ENCODE measurements at places on chromosomes 11 and 22.

DNA sequence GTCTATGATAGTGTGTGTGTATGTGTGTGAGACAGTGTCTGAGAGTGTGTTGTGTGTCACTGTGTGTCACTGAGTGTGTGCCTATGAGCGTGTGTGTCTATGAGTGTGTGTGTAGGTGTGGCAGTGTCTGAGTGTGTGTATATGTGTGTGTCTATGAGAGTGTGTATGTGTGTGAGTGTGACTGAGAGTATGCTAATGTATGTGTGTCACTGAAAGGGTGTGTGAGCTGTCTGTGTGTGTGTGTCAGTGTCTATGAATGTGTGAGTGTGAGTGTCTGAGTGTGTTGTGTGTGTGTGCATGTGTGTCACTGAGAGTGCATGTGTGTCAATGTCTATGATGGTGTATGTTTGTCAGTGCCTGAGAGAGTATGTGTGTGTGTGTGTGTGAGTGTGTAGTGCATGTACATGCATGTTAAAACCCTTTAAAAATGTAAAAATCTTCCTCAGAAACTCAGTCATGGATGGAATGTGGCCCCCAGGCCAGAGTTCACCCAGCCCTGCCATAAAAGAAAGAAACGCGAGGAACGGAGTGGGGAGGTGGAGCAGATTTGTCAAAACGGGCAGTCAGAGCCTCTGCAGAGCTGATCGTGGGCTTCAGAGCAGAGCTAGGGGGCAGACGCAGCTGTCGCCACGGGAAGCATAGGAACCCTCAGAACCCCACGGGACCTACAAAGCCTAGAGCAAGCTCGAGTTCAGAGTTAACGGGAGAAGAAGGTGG is 218.8 kb downstream of the CTTN start:
- no peak for DNase-seq

GRCh38 chr11:127531167-127531566 is 530.6 kb upstream of the KIRREL3 start:
- DNase-seq: no peak

GRCh38 chr22:23020659-23021293 is 49.5 kb upstream of the GNAZ start:
- no peak for DNase-seq

DNA sequence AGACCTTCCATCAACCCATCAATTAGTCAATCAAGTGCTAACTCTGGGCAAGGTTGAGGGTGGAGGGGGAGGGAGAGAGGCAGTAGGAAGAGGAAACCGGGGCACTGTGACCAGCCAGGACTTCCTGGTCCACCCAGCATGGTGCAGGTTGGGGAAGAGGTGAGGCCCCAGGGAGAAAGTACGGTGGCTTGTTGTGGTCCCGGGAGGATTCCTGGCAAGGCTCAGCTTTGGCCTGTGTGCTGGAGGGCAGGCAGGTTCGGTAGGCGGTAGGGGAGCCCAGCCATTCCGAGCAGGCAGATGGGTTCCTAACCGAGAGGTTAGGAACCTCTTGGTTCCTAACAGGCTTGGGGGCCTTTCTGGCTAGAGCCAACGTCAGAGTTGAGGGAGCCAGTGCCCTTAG is 10.8 kb downstream of the ST14 start:
- DNase-seq: no peak

DNA sequence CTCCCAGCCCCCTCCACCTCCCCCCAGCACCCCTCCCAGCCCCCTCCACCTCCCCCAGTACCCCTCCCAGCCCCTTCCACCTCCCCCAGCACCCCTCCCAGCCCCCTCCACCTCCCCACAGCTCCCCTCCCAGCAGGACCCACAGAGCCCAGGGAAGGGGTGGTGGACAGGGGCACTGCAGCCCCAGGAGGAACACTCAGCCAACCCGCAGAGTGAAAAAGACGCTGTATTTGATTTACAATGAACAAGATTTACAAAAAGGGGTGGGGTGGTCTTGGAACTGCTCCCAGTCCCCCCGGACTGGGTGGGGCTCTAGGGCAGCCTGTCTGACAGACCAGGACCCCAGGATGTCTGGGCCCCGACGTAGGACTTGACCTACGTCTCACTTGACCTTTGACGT is 4.6 kb upstream of the MAPK11 start:
- DNase-seq: no peak

- DNase-seq: no peak
These were observed 50.2 kb downstream of the MIAT start for GRCh38 chr22:26707581-26707980.

GRCh38 chr11:61635787-61636186 is 44.4 kb upstream of the DAGLA start:
- DNase-seq: no peak

GRCh38 chr11:17771415-17771814 is 36.8 kb downstream of the KCNC1 start:
- DNase-seq: no peak

DNA sequence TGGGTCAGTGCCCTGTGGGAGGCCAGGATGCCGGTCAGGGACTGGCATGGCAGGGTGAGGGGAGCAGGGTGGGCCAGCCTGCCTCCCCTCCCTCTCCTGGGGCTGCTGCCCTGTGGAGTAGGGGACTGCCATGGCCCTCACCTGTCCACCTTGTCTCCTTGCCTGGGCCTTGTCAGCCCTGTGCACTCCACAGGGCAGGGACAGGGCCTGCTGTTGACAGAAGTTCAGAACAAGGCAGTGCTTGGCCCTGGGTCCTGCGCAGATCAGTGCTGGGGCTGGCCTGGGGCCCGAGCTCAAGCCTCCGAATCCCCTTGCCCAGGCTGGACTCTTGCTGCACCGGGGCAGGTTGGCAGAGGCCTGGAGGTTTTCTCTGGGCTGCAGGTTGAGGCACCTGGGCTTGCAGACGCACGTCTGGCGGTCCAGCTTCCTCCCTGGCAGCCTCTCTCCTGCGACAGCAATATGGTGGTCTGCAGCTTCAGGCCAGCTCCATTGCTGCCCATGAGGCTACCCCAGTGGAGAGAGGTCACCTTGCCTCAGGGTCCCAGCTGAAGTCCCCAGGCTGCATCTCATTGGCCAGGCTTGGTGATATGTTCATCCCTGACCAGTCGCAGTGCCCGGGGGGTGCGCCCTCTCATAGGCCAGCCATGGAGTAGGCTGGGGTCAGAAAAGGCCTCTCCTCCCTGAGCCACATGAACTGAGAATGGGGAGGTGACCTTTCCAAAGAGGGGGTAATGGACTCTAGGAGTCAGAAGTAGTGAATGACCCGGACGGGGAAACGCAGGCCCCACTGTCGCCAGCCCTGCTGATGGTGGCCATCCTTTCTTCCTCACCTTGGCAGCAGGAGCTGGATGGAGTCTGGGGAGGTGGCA is 21.5 kb upstream of the CHKA start:
- DNase-seq: no peak

GRCh38 chr11:131977231-131977630 is 606.8 kb downstream of the NTM start:
- DNase-seq: no peak

GRCh38 chr11:125603207-125603606 is 10.6 kb downstream of the STT3A start:
- DNase-seq: no peak

DNA sequence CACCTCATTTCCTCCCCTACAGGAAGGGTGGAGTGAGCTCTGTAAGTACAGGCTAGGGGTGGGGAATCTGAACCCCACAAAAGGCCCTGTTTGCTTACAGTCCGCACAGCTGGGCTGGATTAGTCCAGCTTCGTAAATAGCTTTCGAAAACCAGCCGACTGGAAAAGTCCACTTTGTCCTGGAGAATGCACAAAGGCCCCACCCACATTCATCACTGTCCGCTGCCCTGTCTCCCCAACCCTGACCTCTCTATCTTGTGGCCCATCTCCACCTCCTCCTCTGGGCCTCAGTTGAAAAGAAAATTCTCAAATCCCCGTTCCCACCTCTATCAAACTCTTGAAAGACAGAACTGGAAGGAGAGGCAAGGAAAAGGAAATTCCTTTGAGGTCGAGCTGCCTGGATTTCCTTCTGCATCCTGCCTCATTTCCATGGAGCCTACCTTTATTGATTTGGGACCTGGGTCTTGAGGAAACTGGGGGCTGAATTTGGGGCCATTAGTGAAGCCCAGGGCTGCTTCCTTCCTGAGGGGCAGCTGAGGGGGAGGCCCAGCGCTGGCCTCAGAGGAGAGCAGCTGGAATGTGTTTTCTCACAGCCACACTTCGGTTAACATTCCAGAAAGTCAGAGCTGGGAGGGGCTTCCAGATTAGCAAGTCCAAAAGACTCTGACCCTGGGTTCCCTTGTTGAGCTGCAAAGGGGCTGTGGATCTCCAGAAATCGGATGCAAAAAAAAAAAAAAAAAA is 147.6 kb downstream of the FBXO7 start:
- DNase-seq: no peak

- DNase-seq: no peak
These were observed 312.2 kb upstream of the C11orf87 start for GRCh38 chr11:109109571-109110315.

GRCh38 chr22:41410311-41410751 is 28.6 kb downstream of the TEF start:
- no peak for DNase-seq

GRCh38 chr22:38709306-38709705 is 3.6 kb downstream of the GTPBP1 start:
- DNase-seq: no peak

DNA sequence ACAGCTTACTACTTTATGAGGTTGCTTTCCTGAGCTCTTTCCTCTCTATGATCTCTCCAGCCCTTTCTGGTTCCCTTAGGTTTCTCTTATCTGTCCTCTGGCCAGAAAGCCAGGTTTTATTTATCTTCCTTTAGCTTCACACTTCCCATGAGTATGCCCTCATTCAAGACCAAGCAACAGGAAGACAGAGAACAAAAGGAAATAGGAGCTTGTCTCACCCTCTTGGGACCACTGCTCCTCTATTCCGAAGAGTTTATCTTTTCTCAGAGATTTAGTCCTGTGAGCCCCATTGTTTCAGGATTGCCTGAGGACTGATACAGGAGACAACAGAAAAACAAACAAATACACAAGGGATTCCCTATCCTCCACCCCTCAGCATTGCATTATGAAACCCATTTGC is 62.4 kb upstream of the CCDC179 start:
- no peak for DNase-seq

DNA sequence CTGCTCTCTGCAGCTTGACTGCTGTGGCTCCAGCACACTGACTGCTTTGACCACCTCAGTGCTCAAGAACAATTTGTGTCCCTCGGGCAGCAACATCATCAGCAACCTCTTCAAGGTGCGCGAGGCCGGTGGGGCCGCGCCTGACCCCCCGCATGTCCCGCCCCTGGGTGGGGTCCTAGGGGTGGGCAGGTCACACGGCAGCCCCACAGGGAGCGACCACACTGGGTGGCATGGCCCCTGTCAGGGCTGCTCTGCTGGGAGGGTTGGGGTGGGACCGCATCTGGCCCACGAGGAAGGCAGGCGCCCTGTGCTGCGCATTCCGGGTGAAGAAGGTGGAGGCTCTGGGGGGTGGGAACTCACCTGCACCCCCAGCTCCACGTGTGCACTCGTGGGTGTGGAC is 4.7 kb upstream of the TSSC4 start:
- DNase-seq: no peak

- DNase-seq: no peak
These were observed 22.5 kb upstream of the EED start for GRCh38 chr11:86222081-86222480.

Measured in effector memory CD4-positive, alpha-beta T cell (primary cell).